Activated T-helper 1 cell treated with anti-CD3 and anti-CD28 coated beads, Interleukin-12 subunit alpha, Interleukin-12 subunit beta, Interleukin-2, Interleukin-4 antibody, amounts not matched to agents 30 ng/mL and 10 ng/mL and 1 ng/mL, durations not matched to agents 14 hours and 24 hours and 36 hours (primary cell): ENCODE measurements at places on chromosomes 11 and 22. TPM values are rescaled to one million over a fixed set of nuclear protein-coding genes. Genes with fewer than 3 reads are reported as not detected.

DNA sequence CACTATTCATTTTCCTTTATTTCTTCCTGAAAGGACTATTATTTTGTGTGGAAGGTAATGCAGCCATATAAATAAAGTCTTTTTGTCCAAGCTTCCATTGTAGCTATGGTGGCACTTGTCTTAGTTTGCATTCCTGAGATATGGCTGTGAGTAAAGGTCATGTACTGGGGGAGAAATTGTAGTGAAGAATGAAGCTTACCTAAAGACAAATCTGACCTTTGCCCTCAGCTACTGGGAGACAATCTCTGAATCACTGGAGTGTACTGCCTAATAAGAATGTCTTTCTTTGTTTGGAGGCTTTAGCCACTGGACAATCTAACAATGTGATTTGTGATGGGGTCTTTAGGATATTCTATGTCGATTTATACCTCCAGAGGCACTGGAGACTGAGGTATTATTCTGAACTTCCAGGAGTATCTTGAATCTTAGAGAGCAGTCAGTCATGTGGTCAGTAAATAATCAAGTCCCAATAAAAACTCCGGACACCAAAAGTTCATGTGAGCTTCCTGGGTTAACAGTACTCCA is 39.7 kb upstream of the OR5AK2 start:
- DNase-seq, result no peak

GRCh38 chr11:14969901-14970323 is 2.2 kb downstream of the CALCA start:
- peak; percentile 35 for DNase-seq

GRCh38 chr11:129595038-129595962 is 219.7 kb downstream of the BARX2 start:
- DNase-seq, result no peak

The GAL3ST1 gene
- not detected in 2 replicates for total RNA-seq

The SAA2 gene
- not detected in 2 replicates for total RNA-seq

- DNase-seq, result no peak
Observed at GRCh38 chr11:44793350-44794090, 66.8 kb downstream of the TSPAN18 start.

The TRIM66 gene
- 11.7 and 14.2 TPM in 2 replicates for total RNA-seq

- DNase-seq, result no peak
Observed at GRCh38 chr11:131307506-131307905, 62.9 kb upstream of the NTM start.

DNA sequence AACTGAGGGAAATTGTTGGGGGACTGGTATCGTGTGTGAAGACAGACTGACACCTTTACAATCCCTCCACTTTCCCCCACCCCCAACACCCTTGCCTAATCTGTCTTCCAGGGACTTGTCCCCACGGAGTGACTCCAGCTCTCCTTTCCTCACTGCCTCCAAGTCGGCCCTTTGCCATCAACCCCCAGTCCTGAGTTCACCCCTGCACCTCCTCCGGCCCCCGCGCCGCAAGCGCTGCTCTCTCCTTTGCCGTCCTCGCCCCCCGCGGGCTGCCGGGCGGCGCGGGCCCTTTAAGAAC is 183 bp upstream of the ABCG4 start:
- no peak for DNase-seq

DNA sequence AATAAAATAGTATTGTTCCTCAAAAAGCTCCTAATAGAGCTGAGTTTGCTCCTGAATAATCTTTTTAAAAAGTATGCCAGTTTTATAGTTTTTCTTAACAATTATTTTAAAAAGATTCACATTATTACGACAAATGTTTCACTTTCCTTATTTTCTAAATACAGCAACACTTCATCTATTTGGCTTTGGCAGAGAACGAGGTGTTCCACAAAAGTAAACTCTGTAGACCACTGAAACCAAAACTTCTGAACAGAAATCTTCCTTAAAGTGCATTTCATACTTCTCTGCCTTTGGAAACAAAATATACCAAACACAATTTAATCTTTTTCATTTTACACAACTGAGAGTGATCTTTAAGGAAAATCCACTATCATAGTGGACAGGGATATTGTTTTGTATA is 133.6 kb upstream of the MTMR2 start:
- DNase-seq, result no peak

- no peak for DNase-seq
Observed at GRCh38 chr22:49691256-49691655, 136.4 kb downstream of the BRD1 start.

GRCh38 chr11:23041001-23041503 is 180.8 kb upstream of the CCDC179 start:
- no peak for DNase-seq

The FBXO3 gene
- 18.6 and 24.3 TPM in 2 replicates for total RNA-seq

GRCh38 chr11:94767701-94768601 is at the start of gene AMOTL1:
TSS of gene AMOTL1 (plus strand) at chr11:94768356. CDS start at chr11:94768512, 156 bp downstream.
- peak; percentile 32 for DNase-seq

GRCh38 chr11:72777755-72778278 is 16.0 kb downstream of the STARD10 start:
- DNase-seq, result no peak

GRCh38 chr22:39254122-39254521 is 9.3 kb upstream of the PDGFB start:
- no peak for DNase-seq

DNA sequence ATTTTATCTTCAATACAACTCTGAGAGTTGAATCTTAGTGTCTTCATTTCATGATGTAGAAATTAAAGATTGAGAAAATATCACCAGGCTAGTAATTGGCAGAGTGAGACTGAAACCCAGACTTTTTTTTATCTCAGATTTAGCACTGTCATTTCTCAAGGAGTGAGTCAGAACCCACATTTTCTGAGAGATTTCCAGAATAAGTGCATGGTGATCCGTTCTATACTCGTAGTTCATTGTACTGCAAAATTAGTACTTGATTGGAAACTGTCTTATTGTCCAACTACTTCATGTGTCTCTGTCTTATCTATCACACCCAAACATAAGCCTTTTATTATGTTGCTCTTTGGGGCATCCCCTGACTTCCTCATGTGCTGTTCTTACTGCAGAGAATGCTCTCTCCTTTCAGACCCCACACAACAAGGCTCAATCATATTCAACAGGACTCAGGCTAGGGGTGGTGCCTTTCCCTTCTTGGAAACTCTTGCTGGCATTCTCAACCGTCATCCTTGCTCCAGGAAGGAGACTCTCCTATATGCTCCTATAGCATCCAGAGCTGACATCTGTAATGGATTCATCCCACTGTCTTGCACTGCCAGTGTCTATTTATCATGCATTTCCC is 76.7 kb upstream of the BLID start:
- DNase-seq, result no peak

- no peak for DNase-seq
Observed at GRCh38 chr11:112481893-112482292, 221.2 kb upstream of the PLET1 start.

DNA sequence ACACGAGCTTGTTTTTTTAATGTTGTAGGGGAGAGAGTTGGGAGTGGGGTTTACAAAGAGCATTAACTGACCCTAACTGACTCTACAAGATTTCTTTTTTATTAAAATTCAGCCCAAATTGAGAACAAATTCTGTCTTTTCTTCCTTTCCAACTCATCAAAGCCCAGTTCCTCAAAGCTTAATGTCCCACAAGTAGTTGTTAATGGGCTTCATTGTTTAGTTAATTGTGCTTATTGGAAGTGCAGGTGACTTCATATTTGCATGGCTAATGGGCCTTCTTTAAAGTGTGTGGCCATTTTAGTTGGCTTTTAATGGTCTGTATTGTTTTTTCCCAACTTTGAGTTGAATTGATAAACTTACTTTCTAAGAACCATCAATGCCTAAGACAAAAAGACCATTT is 39.8 kb downstream of the MPPED2 start:
- DNase-seq, result no peak

The OR52M1 gene
- total RNA-seq, result not detected in 2 replicates

The ETS1 gene
- 609 and 619 TPM in 2 replicates for total RNA-seq

The SMC1B gene
- 0.44 and 0.83 TPM in 2 replicates for total RNA-seq

DNA sequence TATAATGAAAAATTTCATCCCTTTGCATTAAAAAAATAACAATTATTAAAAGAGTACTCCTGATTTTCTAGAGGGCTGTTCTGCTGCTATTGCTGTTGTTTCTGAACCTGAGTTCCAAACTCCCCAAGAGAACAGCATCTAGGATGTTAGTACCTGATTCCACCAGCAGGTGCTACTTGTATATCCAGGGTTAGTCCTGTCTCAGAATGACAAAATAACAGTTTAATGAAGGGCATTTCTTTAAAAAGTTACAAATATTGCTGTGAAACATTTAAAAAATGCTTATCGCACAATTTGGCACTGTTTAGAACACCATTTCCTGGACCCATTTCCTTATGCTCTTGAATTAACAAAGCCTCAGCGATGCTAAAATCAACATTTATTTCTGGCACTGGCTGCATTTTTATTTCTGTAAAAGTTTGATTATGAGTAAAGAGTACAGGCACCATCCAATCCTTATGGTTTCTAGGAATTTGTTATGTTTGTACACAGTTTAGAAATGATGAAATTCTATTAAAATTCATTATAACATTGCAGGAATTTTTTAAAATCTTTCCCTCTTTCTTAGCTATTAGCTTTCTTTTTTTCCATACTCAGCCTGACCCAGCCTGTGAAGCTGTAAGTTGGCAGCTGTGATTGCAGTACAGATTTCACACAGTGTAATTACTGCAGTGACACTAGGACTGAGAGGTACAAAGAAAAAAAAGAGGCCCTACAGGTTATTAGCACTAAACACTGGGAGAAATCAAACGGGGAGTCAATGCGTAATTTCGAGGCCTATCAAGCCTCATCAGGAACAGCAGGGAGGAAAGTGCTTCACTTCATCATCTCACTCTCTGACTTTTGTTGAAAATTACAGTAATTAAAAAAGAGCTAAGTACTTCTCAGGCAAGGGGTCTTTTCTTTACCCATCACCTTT is 208.8 kb downstream of the DCDC1 start:
- DNase-seq, result no peak
